ENCODE measurements at places on chromosomes 3 and 15.

DNA sequence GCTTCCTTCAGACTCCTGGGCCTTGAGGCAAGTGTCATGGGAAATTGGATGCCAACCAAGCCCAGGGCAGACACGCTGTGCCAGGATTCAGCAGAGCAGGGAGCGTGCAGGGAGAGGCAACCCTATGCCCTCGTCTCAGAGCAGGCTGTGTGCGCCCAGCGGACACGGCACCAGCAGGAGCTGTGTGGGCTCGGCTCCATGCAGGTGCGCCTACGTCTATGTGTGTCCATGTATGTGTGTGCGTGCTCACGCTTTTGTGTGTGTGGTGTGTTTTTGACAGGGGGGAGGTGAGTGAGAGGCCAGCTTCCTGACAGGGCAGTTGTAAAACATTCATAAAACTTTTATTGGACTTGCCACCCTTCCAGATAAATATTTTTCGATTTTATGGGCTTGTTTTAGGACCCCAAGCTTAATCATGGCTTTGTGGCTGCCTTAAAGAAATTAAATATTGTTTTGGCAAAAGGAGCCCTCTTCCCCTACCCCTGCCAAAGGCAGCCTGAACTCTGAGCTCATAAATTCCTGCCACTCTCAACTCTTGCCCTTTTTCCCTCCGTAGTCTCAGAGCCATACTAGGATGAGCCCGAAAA lies 84.4 kb downstream of the DNAJB8 start:
- no peak for DNase-seq

- peak; percentile 38 for DNase-seq
Observed at GRCh38 chr3:143831208-143831607, 17.1 kb downstream of the SLC9A9 start.

DNA sequence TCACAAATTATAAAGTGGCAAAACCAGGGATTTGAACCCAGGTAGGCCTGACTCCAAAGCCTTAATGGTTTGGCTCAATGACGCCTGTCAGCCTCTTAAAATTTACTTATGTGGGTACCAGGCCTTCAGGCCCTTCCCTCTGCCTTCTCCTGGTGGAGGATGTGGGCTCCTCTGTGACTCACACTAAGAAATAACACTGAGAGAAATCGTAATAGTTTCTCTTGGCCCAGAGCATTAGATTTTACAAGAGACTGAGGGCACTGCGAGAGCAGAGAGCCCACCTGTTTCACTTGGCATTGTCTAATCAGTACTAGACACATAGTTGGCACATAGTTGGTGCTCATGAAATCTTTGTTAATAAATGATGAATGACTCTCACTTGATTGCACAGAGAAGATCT lies 505.2 kb downstream of the SHQ1 start:
- DNase-seq: no peak

DNA sequence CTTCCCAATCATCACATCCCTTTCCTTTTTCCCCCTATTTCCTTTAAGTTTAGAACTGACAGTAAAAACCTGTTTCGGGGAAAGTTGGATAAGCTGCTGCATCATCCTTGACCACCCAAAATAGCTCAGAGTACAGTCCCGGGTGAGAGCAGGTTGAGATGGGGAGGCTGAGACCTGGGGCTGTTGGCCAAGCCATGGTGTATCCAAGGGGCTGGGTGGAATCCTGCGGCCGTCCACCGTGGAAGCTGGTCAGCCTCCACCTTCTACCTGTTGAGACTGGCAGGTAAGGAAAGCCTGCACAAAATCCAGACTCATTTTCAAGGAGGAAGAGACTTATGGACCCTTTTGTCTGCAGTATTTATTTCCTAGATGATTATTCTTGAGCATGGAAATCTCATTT lies 128.2 kb upstream of the PLXNA1 start:
- DNase-seq: no peak

DNA sequence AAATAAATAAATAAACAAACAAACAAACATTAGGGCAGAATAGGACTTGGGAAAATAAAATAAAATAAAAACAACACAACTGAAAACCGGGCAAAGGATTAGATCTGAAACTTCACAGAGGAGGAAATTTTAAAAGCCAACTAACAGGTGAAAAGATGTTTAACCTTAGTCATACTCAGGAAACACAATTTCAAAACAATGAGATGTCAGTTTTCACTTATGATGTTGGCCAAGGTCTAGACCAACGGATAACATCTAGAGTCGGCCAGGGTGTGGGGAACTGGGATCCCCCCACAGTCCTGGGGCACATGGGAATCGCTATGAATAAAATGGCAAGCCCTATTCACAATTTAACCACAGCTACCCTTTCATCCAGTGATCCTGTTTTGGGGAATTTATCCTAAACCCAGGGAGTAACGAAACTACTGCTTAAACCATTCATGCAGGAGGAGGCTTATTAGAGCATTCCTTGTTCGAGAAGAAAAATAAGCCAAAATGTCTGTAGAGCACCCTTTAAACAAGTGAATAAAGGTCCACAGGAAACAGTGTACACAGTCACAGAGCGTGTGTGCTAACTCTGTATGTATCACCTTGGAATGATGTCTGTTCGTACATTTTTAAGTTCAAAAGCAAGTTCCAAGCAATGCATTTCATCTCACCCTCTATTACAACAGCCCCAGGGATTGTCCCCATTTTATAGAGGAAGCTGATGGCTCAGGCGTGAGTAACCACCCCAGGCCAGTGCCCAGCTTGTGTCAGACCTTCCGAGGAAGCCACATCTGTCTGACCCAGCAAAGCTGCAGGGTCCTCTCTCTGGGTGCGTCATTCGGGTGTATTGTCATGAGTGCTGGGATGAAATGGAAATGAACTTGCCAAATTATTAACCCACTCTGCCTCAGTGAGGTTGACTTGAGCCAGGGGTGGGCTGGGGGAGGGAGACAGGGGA lies 6.3 kb upstream of the ANPEP start:
- DNase-seq: no peak

- no peak for DNase-seq
Observed at GRCh38 chr3:28836199-28836598, 444.7 kb upstream of the RBMS3 start.

GRCh38 chr15:77495838-77496596 lies 75.3 kb downstream of the HMG20A start:
- no peak for DNase-seq

DNA sequence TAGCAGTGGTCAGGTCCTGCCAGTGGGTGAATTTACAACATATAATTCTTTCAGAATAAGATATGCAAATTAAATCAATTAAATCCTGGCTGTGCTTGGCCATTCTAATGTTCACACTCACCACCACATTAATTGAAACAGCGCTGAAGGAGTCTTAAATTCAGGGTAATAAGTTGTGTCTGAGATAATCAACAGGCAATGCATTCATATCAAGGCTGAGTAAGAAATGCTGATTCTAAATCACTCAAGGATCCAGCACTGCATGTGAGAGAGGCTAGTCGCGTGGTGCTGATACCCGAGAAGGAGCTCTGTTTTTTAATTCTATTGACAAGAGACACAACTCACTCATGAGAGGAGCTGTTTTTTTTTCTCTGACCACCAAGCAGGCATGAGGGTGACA lies 588.8 kb upstream of the ADAMTS9 start:
- DNase-seq: no peak

GRCh38 chr3:156344215-156344614 lies 210.7 kb downstream of the SSR3 start:
- DNase-seq: no peak

DNA sequence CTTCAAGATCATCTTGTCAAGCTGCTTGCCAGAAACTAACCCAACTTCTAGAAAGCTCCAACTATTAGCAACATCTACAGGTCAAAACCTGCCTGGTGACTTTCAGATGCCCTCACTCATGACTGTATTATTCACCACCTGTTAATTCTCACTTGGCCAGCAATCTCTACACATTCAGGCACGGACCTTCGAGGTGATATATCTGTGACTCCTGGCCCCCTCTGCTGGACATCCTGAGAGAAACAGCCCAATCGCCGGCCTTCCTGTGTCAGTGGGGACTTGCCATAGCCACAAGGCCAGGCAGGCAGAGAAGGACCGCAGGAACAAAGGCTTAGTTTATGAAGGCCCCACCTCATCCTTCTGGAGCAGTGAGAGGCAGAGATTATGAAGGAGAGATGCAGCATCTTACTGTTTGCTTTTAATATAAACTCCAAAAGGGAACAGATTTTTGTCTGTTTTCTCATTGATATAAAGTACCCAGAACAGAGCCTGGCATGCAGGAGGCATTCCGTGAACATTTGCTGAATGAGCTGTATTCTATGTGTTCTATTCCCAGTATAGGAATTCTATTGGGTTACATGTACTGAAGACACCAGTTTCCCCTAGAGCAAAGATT lies 24.4 kb upstream of the OCA2 start:
- DNase-seq: peak; percentile 64

- DNase-seq: peak; percentile 18
Observed at GRCh38 chr3:140363801-140364200, 314.1 kb upstream of the TRIM42 start.

DNA sequence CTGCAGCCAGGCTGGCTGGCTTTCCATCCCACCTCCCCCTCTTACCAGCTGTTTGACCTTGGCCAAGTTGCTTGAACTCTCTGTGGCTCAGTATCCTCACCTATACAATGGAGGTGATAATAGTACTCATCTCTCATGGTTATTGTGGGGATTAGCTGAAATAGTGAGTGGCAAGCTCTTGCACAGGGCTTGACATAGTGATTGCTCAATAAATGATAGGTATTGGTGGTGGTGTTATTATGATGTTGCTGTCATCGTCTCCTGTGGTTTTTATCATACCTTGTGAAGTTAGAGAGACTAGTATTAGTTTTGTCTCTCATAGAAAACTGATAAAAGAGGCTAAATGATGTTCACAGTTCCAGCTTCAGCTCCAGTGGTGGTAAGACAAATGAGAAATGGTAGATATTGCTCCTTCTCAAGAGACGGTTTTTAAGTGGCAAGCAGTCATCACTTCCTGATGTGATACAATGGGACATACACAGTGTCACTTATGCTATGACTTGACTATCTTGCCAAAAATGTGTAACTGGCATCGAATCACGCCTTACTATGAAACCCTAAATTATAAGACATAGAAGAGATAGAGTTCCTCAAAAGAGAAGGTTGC lies 12.1 kb upstream of the UBE2E1 start:
- DNase-seq: no peak

DNA sequence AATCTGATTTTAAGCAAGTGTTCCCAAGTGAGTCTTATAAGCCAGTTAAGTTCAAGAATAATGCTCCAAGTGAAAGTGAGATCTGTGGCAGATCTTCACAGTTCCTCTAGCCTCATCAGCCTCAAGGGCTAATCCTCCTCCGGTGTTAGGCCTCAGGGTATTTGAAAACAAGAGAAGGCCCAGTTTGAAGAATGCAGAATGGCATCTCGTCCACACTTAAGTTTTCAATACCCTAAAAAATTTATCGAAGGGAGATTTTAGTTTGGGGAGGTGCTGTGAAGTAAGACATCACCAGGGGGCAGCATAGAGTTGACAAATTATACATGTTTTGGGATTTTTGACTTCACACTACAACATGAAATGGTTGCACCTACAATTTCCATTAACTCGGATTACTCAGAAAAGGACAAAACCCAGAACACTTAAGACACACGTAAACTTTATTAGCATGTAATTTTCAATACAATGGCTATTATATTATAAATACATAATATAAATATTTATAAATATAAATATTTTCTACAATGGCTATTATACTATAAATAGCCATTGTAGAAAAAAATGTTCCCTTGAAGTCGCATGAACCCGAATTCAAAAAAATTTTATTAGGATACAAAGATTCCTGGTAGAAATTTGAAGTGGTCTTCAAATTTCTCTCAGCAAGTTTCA lies 2.3 kb upstream of the TMEM266 start:
- peak; percentile 78 for DNase-seq

- no peak for DNase-seq
Observed at GRCh38 chr3:55556619-55557537, 69.8 kb upstream of the WNT5A start.

DNA sequence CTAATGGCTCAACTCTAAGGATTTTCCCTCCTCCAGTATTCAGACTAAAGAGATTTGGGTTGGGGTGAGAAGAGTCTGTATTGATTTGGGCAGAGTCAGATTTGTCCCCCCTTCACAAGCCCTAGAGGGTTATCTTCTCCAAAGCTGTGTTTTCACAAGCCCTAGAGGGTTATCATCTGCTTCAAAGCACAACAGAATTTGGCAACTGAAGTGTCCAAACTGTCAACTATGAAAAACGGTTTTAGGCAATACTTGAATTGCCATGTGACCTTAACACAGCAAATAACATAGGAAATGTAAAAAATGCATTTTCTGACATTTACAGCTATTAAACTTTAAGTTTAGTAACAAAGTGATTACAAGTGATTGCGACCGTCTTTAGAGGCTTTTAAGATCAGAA lies 119.9 kb downstream of the IMPG2 start:
- DNase-seq: no peak

GRCh38 chr3:118540826-118541225 lies 493.8 kb downstream of the IGSF11 start:
- DNase-seq: no peak

DNA sequence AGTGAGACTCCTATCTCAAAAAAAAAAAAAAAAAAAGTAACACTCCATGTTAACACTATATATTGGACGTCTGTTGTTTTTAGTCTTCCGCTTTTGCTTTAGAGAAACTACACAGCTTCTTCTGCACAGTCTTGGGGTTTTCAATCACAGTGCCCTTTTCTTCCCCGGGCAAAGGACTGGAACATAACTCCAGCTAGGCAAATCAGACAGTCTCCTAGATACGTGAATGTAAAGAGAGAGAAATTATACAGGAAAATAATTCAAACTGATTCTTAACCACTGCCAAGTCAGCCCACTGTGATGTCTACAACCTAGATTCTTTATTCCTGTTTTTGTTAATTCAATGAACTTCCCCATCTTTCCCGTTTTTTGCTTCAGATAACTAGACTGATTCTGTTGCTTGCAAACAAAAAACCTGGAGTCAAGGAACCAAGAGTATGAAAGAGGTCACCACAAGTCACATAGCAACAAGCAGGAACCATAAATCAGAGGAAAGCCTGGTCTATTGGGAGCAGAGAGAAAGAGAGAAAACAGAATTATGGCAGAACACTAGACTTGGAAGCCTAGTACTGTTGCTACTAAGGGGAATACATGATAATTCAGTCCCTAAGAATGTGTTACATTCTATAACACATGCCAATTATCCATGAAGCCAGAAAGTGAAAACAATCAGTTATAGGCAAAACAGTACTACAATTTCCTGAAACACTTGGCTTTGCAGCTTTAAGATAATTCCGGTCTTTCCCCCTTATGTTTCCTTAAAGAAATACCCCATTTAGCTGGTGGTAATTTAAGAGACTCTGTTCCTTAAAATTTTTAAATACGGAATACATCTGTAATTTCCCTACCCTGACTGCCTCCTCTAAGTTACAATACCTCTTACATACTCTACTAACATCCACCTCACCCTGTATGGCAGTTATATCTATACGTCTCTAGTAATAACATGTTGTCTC lies 63.1 kb downstream of the TBL1XR1 start:
- no peak for DNase-seq

DNA sequence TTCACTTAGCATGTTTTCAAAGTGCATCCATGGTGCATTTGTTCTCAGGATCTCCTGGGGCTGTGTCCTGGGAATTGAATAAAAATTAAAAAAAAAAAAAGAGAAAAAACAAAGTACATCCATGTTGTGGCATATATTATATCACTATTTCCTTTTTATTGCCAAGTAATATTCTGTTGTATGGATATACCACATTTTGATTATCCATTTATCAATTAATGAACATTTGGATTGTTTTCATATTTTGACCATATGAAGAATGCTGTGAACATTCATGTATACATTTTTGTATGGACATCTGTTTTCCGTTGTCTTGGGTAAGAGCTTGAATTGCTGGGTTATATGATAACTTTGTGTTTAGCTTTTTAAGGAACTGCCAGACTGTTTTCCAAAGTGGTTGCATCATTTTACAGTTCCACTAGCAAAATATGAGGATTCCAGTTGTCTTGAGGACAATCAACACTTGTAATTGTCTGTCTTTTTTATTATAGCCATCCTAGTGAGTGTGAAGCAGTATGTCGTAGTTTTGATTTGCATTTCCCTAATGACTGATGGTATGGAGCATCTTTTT lies 44.5 kb downstream of the CTDSPL2 start:
- no peak for DNase-seq
